ENCODE measurements at places on chromosomes 7 and 10.

GRCh38 chr7:18806177-18806576 lies 310.6 kb downstream of the HDAC9 start:
- no peak for DNase-seq

DNA sequence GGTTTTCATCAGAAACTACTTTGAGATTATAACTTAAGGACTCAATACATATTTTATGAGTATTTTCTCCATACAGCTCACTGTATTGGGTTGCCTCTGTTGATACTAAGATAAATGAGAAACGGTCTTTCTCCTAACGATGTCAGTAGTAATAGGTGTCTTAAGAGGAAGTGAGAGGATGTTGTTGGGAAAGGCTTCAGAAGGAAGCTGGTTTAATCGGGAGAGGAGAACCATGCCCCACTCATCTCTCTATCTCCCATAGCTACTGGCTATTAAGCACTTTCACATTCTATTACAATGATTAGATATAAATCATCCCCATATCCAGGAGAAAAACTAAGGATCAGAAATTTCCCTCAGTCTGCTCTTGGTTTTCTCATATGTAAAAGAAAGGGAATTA lies 2.0 kb downstream of the CLEC5A start:
- no peak for DNase-seq

GRCh38 chr10:24132741-24133140 lies 76.2 kb upstream of the KIAA1217 start:
- no peak for DNase-seq

- no peak for DNase-seq
Measured at GRCh38 chr10:125209591-125210355, 49.4 kb upstream of the CTBP2 start.

DNA sequence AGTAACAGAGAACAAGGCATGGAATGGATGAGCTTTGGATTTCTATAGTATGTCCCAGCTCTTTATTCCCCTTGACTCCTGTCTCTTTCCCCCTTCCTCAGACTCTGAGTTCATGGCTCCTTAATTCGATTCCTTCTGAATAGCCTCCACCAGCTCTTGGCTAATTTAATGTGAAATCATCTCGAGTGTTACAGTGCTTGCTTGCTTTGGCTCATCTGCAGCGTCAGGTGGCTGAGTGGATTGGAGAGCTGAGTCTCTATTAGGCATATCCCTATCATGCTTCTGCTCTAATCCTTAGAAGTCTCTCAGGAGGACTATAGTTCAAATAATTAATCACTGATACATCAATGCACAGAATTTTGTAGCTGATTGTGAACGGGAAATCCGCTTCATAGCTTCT lies 134.6 kb downstream of the LRRC4 start:
- no peak for DNase-seq

DNA sequence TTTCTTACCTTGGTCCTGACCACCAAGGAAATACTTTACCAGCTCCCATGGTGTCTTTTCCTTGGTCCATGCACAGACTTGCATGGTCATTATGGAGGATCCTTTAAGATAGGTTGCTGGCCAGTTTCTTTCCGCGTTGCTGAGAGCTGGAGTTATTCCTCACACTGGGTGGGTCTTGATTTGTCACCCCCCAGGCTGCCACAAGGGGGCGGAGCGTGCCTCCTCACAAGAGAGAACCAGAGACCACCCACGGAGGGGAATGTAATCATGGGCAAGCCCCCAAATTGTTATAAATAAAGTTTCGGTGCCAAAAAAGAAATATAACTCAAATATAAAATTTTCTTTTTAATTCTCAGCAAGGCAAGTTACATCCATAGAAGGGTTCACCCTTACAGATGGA lies 10.5 kb upstream of the TRIM24 start:
- DNase-seq, result peak; percentile 24

- DNase-seq, result no peak
Measured at GRCh38 chr7:57210212-57210611, 78.0 kb upstream of the ZNF479 start.

DNA sequence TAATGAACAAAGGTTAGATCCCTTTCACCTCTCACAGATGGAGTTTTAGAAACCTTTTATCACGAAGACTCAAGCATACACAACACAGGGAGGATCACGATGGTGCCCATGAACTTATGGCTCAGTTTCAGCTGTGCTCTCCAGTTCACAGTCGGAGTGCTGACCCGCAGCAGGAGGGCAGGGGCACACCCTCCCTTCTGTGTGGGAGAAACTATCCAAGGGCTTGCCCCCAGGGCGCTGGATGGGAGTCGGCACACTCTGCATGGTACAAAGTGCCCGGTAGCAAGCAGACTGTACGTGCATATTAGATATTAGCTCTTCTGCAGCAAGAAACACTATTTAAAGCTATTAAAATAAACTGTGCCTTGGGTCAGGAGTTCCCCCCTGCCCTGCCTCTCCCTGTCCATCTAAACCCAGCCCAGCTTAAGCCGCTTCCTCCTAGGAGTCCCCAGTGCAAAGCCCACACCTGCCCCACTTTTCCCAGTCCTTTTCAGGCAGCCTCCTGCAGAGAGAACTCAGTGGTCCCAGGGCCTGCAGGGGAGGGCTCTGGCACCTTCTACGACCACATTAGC lies 76.5 kb downstream of the CHST15 start:
- no peak for DNase-seq

DNA sequence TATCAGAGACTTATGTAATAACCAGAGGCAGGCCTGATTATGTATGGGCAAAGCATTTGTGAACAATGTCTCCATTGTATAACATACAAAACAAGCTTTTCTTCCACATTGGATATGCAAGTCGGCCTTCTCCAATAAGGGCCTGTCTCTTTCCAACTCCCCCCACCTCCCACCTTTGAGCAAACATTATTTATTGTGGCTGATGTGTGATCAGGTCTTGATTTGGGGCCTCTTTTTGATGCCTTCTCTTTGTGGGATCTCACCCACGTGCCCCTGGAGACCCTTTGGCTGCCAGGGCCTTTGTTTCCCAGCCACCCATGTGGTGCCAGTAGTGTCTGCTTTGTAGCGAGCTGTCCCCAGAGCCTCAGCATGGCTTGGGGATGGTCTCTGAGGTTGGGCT lies 53.0 kb downstream of the TCF7L2 start:
- DNase-seq, result no peak

DNA sequence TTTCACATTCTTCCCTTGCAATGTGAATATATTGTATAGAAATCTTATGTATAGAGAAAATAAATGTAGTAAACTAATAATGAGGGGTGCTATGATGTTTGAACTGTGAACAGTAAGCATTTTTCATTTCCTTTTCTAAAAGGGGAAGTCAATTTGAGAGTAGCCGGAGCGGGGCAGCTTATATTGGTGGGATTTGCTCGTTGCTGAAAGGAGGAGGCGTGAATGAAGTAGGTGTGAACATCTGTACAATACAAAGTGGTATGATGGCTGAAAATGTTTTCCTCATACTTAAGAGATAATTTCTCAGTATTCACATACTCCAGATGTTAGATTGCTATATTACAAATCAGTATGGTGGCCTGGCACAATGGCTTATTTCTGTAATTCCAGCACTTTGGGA lies 87.1 kb downstream of the SRI start:
- no peak for DNase-seq

Data from stimulated activated CD8-positive, alpha-beta memory T cell treated with anti-CD3 and anti-CD28 coated beads, Interleukin-4, amount 100 ng/mL, for 24 hours (primary cell).